BJ (cell line): ENCODE measurements at places on chromosomes 6 and 20. TPM values are rescaled to one million over a fixed set of nuclear protein-coding genes. Genes with fewer than 3 reads are reported as not detected.
A peak's percentile ranks its signal among the peaks of the same experiment; 100 is the strongest.

The ADAM33 gene
- 53.8 and 82.6 TPM in 2 replicates for polyA plus RNA-seq

DNA sequence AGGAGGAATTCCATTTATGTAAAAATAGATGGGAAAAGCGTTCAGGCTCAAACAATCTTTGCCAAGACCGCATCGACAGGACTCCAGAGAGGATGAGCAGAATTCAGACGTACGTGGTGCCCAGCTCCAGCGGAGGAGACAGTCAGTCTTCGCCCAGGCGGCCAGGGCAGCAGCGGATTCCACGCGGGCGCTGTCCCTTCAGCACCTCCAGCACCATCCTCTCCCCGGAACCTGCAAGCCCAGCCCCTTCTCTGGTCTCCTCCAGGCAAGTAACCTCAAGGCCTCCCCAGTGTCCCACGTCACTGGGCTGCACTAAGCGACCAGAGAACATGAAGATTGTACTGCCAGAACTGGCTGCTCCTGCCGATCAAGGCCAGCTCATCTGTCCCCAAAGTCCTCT, 2.8 kb upstream of the KCNQ2 start:
- DNase-seq: no peak

GRCh38 chr6:149978610-149979009, 14.9 kb downstream of the ULBP1 start:
- DNase-seq: no peak

DNA sequence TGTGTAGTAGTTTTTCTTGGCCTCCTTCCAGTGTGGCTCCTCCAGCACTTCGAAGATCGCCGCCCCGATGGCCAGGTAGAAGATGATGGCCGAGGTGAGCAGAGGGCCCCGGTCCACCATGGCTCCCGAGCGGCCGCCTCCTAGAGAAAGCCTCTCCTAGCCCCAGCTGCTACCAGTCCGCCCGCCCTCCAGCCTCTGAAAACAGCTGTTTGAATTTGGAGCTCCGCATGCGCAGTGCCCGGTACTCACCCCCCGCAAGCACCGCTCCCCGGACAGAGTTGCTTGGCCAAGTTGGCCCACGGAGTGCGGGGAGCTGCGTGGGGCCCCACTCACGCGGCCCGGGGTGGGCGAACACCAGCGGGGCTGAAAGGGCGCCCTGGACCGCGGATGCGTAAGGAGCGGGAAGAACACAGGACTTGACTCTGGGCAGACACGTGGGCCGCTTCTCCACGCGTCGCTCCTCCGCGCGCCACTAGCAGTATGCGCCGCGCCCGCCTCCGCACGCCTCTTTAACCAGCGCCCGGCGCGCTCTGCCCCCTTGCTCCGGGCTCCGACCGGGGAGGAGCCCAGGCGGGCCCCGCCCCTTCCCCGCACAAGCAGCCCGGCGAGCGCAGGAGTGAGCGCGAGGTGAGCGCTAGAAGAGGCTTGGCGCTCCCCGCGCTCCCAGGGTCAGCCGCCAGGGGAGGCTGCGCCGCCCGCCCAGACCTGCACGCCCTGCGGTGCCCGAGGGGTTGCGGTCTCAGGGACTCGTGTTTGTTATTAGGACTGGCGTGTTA, at the start of gene KCNK5:
TSS of gene KCNK5 (minus strand) at position 484 of the 776 bp plus-strand sequence. CDS start at position 120, 364 bp downstream.
- DNase-seq: no peak

The SCAF8 gene
- 13.1 and 18.4 TPM in 2 replicates for polyA plus RNA-seq

DNA sequence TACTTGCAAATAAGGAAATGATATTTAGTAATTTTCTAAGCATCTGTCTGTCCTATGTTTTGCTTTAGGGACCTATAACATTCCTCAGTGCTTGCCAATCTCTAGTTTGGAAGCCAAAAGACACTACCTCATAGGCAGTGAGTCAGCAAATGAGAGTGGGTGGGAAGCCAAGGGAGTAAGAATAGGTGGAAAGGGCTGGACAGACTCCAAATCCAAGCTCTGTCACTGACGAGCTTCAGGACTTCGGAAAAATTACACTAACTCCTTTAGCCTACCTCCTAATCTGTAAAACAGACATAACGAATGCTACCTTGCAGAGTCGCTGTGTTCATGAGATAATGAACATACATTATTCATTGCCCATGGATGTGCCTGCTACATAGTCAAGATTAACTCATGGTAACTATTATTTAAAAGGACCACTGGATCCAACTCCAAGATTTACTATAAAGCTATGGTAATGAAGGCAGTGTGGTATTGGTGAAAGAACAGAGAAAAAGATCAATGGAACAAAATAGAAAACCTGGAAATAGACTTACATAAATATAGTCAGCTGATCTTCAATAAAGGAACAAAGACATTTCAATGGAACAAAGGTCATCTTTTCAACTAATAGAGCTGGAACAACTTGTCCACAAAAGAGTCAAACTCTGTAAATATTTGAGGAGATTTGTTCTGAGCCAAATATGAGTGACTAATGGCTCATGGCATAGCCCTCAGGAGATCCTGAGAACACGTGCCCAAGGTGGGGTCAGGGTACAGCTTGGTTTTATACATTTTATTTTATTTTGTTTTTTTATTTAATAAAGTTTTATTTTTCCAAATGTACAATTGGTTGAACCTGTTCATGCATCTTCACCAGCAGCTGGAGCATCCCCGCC, 64.1 kb downstream of the FAM50B start:
- peak; percentile 98 for DNase-seq

The FOXC1 gene
- polyA plus RNA-seq: 7.6 and 7.8 TPM in 2 replicates

GRCh38 chr6:14466278-14466677, 348.7 kb downstream of the CD83 start:
- DNase-seq: no peak

DNA sequence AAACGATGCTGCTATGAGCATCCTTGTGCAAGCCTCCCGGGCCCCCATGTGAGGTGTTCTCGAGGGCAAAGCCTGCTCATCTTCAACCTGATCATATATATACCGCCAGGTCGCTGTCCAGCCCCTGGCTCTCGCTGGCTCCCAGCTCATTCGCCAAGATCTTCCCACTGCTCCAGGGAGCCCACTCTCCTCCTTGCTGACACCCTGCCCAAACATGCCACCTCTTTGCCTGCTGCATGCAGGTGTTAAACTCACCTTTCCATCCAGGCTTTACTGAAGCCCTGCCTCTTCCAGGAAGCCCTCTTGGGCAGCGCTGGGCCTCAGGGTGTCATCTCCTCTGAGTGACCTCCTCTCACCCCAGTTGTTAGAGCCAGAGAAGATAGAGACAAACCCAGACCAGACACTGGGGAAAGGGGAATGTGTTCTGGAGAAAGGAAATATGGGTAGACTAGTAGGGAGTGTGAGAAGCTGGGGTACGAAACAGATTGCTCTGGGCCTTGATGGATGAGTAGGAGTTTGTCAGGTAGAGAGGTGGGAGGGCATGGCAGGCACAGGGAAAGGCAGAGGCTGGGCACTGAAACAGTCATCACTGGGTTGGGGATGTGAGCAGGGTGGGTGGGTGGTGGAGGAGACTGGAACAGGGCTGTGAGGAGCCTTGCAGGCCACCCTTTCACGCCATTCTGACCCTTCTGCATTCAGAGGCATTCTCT, 1.2 kb upstream of the DLGAP4 start:
- DNase-seq: no peak

The FABP7 gene
- not detected in 2 replicates for polyA plus RNA-seq

GRCh38 chr20:62010551-62011402, 54.9 kb downstream of the TAF4 start:
- DNase-seq: no peak
